NCI-H1436 (cell line): ENCODE measurements at places on chromosomes 7 and 10.

GRCh38 chr7:44081266-44081748 lies 1.0 kb downstream of the POLM start:
- no peak for DNase-seq

- DNase-seq, result no peak
These were observed 16.4 kb upstream of the RNF148 start for GRCh38 chr7:122719010-122719578.

GRCh38 chr10:120940299-120940900 lies 89.2 kb downstream of the WDR11 start:
- DNase-seq, result no peak

DNA sequence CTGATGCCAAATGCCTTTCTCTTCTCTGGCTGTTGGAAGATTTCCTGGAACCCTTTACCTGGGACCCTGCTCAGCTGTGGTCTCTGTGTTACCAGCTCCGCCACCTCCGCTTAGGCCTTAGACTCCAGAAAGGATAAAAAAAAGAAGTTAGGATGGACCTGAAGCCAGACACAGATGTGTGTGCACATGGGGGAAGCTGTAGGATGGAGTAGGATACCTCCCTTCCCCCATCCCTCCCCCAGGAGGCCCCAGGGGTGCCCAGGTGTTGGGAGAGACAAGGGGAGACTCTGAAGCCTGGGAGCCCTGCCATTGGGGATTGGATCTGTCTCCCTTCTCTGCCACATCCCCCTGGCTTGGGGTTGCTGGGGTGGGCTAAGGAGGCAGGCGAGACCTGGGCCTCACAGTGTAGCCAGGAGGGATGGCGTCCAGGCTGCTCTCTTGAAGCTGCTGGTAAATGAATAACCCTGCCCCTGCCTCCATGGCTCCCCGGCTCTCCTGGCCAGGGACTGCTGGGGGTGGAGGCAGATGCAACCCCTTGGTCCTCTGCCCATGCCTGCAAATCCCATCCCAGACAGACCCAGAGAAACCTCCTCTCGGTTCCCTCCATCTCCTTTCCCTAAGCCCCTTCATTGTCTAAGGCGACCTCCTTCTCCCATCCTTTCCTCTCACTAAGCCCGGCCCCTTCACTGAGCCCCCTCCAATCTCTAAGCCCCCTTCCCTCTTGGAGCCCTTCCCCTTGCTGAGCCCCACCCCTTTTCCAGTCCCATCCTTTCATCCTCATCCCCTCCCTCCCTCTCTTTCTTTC lies 8.0 kb downstream of the CLDN3 start:
- no peak for DNase-seq

- no peak for DNase-seq
These were observed 55.3 kb downstream of the TCAF1 start for GRCh38 chr7:143846692-143847091.

DNA sequence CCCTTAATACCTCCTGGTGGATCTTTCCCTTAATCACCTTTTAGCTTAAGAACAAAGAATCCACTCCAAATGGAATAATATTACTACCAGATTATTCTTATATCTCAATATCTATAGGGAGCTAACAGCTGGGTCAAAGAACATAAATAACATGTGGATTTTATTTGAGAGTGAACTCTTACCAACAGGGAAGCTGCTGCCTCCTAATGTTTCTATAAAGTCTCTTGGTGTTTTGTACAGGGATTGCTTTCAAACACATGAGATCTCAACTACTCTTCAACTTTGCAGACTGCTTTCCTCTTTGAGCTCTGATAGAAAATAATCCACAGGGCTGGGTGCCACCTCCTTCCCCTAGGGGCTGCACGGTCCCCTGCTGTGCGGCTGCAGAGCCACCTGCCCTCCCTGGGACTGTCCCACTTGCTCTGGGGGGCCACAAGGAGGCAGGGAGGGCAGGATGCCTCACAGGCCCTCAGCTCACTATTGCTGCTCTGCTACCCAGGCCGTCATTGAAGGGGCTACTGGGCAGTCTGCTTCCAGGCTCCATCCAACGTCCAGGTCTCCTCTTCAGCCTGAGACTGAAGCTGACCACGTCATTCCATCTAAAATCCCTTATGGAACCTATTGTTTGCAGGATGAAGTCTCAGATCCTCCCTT lies 191.2 kb downstream of the CXCL12 start:
- no peak for DNase-seq

- DNase-seq, result no peak
These were observed 3.7 kb upstream of the UPP1 start for GRCh38 chr7:48085433-48085791.

DNA sequence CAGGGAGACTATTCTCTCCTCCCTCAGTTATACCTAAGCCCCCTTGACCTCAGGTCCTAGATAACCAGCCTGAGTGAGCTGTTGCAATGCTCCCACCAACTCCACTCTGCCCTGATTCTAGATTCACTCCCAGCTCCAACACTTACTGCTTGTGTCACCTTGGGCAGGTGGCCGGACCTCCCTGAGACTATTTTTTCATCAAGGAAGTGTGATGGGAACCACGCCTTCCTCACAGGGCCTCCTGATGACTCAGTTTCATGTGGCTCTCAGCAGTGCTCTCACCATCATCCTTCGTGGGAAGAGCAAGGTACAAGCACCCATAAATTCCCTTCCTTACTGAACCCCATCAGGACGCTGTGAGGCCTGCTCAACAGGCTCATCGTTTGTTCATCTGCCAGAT lies 925.8 kb upstream of the ZNF722 start:
- no peak for DNase-seq

DNA sequence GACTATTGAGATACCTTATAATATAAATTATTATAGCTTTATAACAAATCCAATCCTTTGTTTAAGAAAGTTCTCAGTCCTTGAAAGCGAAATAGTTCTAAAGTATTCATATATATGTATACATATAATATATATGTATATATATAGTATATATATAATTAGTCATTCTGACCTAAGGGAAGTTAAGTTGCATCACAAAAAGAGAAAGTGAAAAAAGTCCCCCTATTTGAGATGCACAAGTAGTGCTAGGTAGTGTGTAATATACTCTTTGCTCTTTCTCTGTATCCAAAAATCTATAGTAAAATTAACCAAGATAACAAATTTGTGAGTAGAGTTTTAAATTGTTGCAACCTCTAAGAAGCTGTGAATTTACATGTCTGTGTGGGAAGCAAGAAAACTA lies 13.3 kb upstream of the IFIT1B start:
- no peak for DNase-seq

- DNase-seq, result peak; percentile 30
These were observed 274.7 kb upstream of the HGF start for GRCh38 chr7:82044497-82045080.

- DNase-seq, result peak; percentile 61
These were observed 50.6 kb upstream of the ITGB1 start for GRCh38 chr10:33008499-33009243.

- no peak for DNase-seq
These were observed 418.2 kb upstream of the AKR1E2 start for GRCh38 chr10:4407783-4408182.

GRCh38 chr7:149866139-149866778 lies 7.5 kb upstream of the ATP6V0E2 start:
- DNase-seq, result no peak

DNA sequence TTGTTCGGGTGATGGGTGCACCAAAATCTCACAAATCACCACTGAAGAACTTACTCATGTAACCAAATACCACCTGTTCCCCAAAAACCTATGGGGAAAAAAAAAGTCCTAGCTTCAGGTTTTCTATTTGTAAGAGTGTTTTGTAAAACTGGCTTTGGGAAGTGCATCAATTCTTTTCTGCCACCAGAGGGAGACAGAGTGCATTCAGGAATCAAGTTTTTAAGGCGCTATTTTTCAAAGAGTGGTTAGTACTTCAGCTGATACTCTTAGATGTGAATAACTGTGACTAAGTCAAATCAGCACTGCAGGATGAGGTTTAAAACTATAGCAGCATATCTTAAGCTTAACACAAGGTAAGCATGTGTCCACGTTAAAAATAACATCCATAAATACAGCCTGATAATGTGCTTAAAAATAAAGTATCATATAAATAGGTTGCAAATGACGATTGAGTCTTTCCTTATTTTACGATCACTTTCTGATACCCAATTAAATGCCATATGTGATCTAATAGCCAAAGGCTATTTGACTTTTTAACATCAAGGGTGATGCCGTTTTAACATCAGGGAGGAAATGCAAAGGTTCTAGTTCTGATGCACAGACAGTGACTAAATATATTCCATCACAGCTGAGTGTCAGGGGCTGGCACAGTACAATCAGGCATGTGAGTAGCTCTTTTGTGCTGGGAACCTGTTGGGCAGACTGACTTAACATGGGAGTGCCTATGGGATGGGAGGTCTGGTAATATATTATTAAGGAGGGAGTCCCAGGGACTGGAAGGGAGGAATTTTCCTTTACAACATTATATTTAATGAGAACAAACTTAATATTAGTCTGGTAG lies 10.6 kb upstream of the LYZL2 start:
- peak; percentile 41 for DNase-seq

- DNase-seq, result no peak
These were observed 91.3 kb downstream of the CYTH3 start for GRCh38 chr7:6181136-6181535.

- no peak for DNase-seq
These were observed 7.5 kb upstream of the KMT2E start for GRCh38 chr7:105006367-105007136.

DNA sequence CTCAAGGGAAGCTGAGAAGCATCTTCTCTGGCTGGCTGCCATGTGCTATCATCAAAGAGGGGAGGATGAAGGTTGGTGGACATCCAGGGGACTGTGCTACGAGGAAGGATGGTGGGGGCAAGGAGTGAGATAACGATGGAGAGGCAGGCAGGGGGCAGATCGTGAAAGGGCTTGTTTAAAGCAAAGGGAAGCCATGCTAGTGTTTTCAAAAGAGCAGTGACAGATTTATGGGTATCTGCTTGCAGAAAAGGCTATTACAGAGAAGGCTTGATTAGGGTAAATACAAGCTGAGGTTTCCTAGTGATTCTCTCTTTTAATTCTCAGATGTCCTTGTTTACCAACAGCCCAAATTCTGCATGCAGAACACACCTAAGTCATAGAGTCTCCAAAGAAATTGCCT lies 88.9 kb upstream of the MKX start:
- DNase-seq, result no peak

DNA sequence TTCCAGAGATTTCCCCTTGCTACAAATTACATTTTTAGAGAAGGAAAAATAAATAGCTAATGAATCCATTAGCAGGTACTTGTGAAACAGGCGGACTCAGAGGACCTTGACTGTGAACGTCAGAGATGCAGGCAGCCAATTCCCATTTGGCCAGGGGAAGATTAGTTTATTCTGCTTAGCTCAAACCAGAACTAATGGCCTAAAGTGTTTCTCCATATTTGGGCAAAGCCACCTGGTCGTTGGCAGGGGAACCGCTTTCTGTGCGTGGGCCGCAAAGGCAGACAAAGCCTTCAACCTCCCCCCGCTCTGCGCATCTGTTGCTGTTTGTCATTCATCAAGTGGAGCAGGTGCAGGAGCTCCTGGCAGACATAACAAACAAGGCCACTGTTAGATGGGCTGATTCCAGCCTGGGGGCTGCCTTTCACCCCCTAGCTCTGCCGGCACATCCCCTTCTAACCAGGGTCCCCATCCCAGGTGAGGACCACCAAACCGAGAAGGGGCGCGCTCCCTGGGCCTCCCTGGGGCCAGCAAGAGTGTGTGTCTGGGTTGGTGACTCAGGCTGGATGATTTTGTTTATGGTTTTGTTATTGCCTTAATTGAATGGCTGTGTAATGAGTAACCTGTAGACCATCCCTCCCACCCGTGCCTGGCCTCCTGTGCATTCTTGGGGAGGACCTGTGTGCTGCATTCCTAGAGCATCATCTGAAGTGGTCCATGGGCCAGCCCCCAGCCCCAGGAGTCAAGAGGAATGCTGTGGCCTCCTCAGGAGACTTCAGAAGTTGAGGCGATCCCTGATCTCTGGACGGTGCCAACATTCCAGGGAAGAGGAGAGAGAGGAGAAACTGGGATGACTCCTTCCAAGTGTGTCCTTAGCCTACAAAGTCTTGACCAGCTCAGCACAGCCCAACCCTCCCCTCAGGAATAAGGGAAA lies 14.5 kb upstream of the CPA1 start:
- DNase-seq, result peak; percentile 99

DNA sequence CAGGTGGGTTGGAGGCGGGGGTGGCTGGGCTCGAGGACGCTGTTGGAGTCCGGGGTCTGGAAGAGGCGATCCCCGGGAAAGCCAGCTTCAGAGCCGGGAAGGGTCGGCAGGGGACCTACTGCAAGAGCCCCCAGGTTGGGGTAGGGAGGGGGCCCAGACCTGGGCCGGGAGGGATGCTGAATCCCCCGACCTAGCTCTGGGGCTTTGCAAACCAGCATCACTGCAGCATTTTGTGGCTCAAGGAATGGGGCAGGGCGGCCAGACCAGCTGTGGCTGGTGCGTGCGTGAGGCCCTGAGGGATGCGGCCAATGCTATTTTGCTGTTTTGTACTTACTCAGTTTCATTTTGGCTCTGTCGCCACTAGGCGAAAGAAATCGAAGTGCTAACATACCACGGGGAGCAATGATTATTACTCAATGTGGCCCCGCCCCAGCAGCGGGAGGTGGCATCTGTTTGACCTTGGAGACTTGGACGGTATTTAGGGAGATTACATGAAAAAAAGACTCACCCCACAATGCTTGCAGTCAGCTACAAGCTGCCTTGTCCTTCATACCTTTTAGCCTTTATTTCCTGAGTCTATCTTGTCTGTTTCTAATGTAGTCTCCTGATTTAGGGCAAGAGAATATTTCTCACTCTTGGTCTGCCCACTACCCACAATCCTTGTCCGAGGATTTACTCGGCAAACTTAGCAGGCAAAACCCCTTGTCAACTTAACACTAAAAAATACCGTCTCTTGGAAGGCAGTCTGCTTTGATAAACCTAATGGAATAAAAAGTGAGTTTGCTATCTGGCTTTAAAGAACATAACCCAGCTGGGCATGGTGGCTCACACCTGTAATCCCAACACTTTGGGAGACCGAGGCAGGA lies 16.2 kb downstream of the HSPB1 start:
- peak; percentile 50 for DNase-seq

- DNase-seq, result no peak
These were observed 606.3 kb upstream of the IGFBP3 start for GRCh38 chr7:46527360-46527759.

DNA sequence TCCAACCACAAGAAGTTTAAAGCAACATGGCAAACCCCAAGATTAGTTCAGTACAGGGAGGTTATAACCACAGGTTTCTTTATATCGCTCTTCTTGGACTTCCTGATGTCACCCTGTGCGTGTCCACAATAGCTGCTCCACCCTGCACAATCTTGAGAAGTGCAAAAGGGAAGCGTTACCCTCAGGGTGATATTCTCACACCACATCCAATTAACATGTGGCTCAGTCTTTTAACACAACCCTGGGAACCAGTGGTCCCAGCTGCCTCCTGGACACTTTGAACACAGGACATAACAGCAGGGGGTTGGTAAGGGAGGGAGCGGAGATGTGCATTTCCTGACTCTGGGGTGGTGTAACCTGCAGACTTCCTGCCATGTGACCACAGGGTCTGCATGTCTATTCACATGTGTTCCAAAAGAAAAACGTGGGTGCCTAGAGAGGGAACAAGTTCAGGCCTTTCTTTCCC lies 64.6 kb downstream of the GSAP start:
- no peak for DNase-seq

- DNase-seq, result no peak
These were observed 154.0 kb downstream of the PLXDC2 start for GRCh38 chr10:19970256-19970655.

- peak; percentile 10 for DNase-seq
These were observed 11.2 kb upstream of the FRMPD2 start for GRCh38 chr10:48285710-48286109.
